Aorta (tissue), 5 donors: ENCODE measurements at places on chromosomes 5 and 9. TPM values are rescaled to one million over a fixed set of nuclear protein-coding genes. Genes with fewer than 3 reads are reported as not detected.

TBC1D9B gene
- total RNA-seq, result 120 TPM

CYLC2 gene
- total RNA-seq, result not detected

ADAMTS19 gene
- total RNA-seq, result 0.42 TPM

MCC gene
- total RNA-seq, result 13.9 TPM

ADGRD2 gene
- total RNA-seq, result not detected

C5orf58 gene
- total RNA-seq, result not detected
